ENCODE measurements at places on chromosomes 5 and 9. TPM values are rescaled to one million over a fixed set of nuclear protein-coding genes. Genes with fewer than 3 reads are reported as not detected.

The FAXDC2 gene
- 35.3 TPM for total RNA-seq

The WNT8A gene
- 1.1 TPM for total RNA-seq

The FBLL1 gene
- total RNA-seq, result 4.0 TPM

The NTNG2 gene
- total RNA-seq, result 12.7 TPM

The C9orf43 gene
- 11.0 TPM for total RNA-seq

Measured in prostate gland (tissue), 2 donors.